ENCODE measurements at places on chromosomes 5 and 9.

GRCh38 chr5:50727149-50727496 is 60.7 kb downstream of the PARP8 start:
- no peak for DNase-seq

DNA sequence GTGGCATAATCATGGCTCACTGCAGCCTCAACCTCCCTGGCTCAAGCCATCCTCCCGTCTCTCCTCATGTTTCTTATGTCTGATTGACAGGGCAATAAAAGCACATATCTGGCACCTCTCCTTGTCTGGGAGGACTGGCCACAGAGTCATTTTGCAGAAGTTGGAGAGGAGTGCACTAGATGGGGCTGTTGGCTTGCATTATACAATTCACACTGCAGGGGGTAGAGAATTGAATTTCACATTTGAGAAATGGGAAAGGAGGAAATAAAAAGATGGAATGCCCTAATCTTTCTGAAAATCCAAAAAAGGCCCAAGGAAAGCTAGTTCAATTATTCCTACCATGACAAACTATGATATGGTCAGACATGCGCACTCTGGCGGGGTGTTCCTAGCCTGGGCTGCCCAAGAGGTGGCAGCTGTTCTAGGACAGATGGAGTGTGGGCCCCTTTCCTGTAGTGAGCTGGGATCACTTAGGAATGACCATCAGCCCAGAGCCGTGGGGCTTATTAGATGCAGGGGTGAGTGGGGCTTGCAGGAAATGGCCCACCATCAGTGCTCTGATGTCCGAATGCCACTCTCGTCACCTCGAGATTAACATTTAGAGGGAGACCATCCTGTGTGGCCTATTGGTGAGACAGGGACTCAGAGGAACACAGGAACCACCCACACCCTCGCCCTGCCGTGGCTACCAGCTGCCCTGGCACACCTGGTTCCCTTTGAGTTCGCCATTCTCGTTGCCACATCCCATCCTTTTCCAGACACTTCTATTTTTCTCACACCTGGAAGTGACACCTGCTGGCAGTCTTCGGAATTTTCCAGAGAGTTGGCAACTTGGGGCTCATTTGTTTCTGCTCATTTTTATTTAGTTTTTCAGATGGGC is 21.8 kb upstream of the ANKRD18A start:
- DNase-seq: peak; percentile 51

DNA sequence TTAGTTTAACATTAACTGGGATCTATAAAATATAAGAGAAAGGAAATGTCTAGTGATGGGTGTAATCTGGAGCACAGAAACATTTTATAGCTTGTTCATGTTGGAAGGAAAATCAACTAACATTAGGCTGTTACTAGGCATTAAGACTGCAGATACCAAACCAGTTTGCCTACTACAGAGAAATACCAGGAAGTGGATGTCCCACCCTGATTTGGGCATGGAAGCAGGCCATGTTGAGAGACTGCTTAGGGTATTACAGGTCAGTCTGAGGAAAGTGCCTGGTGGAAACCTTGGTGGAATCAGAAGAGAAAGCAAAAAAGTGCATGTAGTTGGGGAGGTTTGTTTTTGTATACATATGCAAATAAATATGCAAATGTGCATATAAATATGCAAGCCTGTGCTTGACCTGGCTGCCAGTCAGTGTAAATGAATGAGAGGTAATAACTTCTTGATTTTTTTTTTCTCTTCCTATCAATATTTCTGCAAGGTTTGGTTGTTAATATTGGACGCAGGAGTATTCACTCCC is 9.6 kb upstream of the CCDC112 start:
- no peak for DNase-seq

DNA sequence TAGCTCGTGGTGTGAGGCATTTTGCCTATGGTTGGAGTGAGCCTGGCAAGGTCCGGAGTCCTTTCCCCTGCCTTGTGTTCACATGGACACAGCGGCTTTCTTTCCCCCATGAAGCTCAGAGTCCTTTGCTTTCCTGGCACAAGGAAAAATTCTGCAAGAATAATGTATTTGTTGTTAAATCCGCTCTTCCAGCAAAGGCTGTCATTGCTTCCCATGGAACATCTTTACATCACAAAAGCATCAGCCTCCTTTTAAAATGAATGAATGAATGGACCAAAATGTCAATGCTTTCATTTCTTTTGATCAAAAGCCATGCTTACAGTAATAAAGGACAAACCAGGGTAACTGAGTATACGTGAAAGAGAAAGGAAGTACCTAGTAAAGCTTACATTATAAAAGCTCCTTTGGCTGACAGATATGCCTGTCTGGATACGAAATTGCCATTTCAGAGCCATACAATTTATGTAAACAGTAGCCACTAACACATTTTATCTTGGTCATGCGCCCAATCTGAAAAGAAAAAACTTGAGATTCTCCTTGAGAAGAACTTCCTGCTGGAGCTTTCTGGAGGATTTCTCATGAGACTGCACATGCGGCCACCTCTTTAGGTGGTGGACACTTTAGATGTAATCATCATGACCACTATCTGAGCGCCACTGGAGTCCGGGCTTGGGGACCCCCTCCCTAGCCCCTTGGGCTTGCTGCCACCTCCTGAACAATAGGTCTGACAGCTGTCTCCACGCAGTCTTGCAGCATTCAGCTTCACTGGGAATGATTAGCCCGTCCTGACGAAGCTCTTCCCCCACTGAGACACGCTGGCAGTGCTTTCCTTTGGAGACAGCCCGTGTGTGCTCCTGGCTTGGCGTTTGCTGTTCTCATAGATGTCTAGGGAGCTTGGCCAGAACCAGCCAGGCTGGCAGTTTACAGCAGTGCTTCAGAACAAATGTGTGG is 355.9 kb downstream of the ADAMTS6 start:
- no peak for DNase-seq

DNA sequence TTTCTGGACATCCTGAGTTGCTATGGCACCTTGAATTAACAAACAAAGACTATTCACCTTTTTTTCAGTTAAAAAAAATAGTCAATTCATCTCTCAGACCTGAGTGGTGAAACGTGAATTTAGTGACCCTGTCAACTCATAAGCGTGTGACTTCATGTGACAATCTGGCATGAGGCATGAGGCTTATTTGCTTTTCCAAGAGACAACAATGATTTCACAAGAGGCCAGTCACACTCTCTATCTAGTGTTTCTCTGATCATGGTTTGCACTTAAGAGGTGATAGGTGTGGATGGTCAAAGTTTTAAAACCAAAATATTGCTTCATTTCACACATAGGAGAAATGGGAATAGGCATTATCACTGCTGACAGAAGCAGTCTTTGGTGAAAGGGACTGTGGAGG is 559.6 kb upstream of the ACO1 start:
- no peak for DNase-seq

- no peak for DNase-seq
These were observed 55.1 kb downstream of the ANKH start for GRCh38 chr5:14816374-14816998.

- no peak for DNase-seq
These were observed 52.1 kb downstream of the PPIC start for GRCh38 chr5:122984425-122984824.

GRCh38 chr9:134995792-134996120 is 78.0 kb upstream of the FCN1 start:
- peak; percentile 2 for DNase-seq

DNA sequence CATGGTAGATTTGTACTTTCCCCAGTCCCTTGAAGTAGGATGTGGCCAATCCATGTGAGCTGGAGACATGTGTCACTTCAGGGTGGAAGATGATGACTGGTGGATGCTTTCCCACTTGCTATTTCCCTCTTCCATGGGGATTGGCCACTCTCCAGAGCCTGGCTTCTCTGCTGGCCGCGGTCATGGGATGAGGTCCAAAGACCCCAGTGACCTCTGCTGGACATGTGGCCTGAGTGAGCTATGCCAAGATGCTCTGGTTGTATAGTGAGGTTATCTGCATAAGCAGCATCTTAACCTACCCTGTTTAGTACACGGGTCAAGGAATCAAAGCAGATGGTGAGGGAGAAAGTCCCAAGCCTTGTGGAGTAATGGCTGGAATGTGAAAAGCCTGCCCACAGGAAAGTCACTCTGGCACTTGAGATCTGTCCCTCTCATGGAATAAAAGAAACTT is 47.1 kb downstream of the SH3PXD2B start:
- DNase-seq: no peak

DNA sequence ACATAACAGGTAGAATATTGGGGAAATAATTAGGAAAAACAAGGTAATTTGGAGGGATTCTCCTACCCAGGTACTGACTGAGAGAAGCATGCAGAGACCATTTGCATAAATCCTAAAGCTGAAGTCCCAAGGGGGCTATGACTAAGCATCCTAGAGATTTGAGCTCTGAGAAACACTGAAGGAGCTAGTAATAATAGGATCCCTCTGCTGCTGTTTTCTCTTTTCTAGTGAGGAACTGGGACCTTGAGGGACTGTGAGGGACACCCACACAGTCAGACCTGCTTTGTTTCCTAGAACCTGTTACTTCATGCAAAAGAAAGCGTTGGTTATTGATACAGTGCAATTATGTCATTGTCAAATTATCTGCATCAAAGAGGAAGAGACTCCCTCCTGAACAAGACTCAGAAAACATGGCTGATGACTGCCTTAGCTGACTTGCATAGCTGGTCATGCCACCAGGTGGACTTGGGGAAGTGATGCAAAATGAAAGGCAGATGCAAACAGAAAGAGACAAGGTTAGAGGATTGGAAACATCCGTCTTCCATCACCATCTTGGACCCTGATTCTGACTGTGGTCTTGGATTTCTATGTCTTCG is 335.4 kb downstream of the NTRK2 start:
- no peak for DNase-seq

- DNase-seq: no peak
These were observed 315.2 kb downstream of the ARHGAP26 start for GRCh38 chr5:143085319-143085917.

GRCh38 chr5:64952951-64953673 is 184.4 kb downstream of the CWC27 start:
- DNase-seq: no peak

DNA sequence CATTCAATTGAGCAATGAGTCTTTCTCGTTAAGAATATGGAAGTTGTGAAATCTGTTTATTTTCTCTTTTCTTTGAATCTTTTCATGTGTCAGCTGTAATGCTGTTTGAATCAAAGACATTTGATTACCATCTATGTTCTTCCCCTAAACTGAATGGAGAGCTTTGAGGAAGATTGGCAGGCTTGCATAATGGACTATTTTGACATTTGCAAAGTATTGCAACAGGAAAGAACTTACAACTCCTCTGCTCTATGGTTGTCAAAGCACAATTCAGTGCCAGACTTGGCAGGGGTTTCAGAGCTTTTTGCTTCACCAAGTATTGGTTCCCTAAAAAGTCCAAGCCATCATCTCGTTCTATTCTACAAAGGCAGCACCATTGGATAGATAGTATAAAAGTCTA is 549.0 kb upstream of the NUDT12 start:
- no peak for DNase-seq

- DNase-seq: no peak
These were observed 170.1 kb upstream of the PITX1 start for GRCh38 chr5:135204151-135204600.

GRCh38 chr5:177116631-177117373 is 16.8 kb upstream of the NSD1 start:
- no peak for DNase-seq

DNA sequence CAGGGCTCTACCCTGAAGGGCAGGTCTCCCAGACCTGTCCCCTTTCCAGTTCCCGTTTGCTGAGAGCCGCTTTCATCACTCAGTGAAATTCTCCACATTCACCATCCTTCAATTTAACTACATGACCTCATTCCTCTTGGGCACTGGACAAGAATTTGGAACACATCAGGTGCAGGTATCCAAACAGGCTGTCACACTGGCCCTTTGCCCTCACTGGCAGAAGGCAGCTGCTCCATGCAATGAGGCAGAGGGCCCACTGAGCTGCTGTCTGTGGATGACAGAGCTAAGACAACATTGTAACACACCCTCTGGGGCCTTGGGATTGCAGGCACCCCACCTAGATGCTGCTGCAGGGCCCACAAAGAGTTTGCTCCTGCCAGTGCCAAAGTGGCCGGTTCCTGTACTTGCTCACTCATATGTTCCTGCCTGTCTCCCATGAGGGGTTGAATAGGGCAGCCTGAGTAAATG is 55.1 kb downstream of the ACTL7B start:
- no peak for DNase-seq

DNA sequence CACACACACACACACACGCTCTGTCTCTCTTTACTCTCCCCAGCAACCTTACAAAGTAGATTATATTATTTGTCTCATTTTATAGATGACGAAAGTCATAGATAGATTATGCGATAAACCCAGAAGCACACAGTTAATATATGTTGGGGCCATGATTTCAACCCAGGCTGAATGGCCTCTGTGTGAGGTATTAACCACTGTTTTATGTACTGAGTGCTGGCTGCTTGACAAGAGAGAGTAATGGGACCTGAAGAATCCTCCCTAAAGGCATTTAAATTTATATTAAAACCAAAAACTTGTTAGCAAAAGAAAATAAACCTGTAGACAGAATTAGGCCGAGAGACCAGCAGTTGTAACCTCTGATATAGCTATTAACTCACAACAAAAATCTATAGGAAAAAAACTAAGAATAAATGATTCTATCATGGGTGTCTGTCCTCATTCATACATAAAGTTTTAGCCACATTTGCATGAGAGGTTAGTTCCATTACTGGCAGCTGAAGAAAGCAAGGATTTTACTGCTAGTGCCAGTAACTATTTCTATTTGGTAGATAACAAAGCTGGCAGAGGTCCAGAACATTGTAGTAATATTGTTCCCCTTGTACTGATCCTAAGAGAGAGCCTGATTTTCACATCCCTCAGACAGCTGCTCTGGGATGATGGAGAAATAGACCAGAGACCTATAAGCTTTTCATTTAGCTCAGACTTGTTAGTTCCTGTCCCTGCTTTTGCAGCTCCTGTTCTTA is 250.9 kb downstream of the ADGRV1 start:
- DNase-seq: no peak

DNA sequence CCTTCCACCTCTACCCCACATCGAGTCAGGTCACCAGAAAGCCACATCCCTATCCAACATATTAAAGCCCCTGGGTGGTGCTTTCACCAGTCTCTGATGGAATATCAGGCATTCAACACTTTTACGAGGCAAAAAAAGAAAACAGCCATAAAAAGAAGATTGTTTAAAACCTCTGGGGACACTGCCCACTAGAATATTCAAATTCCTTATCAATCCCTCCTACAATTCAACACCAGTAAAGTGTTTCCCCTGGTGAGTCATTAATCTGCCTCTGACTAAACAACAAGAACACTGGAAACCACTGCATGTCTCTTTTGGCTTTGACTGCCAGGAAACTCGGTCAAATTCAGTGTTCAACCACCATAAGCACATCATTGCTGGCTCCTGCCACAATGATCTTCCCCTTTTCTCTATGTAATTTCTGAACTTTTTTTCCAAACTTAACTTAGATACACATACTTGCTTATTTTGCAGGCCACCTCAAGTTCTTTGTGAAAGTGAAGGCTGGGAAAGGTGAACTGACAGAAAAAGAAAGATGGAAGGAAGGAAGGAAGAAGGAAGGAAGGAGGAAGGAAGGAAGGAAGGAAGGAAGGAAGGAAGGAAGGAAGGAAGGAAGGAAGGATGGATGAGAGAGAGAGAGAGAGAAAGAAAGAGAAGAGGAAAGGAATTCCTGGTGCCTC is 105.3 kb downstream of the PAX5 start:
- no peak for DNase-seq

- no peak for DNase-seq
These were observed 109.4 kb upstream of the LMX1B start for GRCh38 chr9:126504086-126504976.
